B cell (primary cell): ENCODE measurements at places on chromosomes 6 and 20. TPM values are rescaled to one million over a fixed set of nuclear protein-coding genes. Genes with fewer than 3 reads are reported as not detected.

DNA sequence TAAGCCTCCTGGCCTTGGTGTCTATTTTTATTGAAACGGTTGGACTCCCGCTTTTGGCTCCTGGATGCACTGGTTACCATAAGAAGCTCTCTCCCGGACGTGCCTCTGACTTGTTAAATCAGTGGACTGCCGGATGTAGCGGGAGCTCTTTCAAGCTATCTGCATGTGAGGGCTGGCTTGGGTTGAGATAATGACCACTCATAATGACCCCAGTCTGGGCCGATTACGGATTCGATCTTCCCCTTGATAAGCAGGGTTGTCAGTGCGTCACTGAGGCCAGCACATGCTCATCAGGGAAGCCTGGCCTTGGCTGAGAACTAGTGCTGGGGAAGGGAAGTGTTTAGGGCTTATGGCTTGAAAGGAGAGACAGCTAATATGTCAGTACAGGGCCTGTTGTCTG, 528.1 kb downstream of the CDH26 start:
- DNase-seq: no peak

- DNase-seq: no peak
Measured at GRCh38 chr20:45358282-45359068, 4.5 kb upstream of the SYS1 start.

DNA sequence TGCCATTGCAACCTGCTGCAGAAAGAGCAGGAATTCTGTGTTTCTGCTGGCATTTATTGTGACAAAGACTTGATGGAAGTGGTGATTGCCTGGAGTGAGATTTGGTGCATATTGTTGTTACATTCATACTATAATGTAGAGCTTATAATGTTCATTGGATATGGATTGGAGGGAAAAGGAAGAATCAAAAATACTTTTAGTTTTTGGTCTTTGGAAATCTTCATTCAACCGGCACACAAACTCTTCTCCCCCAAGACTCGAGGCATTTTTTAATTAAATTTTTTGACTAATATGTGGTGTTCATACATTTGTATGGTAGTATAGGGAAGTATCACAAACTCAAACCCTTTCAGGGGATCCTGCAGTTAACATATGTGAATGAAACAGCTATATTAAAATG, 380.8 kb downstream of the DOK5 start:
- no peak for DNase-seq

DNA sequence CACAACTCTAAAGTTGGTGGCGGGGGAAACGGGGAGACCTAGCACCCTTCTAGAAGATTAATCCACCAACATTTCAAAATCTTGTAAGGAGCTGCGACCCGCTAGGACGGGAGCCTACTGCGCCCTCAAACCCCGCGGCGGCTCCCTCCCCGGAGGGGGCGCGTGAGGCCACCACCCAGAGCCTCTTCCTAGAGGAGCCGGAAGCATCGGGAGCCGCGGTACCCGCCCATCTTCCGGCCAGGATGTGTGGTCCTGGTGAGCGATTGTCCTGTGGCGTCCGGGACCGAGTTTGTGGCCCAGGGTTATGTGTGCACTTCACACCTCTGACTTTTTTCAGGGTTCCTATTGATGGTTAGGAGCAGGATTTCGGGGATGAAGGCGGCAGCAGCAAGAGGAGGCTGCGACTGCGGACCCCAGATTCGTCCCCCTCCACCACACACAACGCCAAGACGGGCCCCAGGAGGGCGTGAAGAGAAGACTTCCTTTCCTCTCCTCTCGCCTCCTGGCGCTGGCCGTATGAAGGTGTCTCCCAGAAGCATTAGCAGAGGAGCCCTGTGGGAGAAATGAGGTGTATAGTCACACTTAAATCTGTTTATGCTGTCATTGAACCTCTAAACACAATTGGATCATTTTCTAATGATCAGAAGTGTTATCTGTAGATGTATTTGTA, 10.7 kb downstream of the ZNF165 start:
- DNase-seq: no peak

DNA sequence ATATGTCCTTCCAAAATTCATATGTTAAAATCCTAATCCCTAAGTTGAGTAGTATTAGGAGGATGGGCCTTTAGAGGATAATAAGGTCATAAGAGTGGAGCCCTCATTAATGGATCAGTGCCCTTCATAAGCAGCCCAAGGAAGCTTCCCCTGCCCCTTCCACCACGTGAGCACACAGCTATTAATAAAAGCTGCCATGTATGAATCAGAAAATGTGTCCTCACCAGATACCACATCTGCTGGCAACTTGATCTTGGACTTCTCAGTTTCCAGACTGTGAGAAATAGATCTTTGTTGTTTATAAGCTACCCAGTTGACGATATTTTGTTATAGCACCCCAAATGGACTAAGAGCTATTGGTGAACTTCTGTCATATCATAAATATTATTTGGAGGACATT, 207.7 kb upstream of the HDDC2 start:
- DNase-seq: no peak

- DNase-seq: no peak
Measured at GRCh38 chr6:41937861-41938574, 3.6 kb downstream of the CCND3 start.

GRCh38 chr6:160293844-160294243, 35.2 kb upstream of the SLC22A2 start:
- DNase-seq: no peak

Gene BEND6
- polyA plus RNA-seq: not detected in 2 replicates

Gene PPIL4
- polyA plus RNA-seq: 3.1 and 9.2 TPM in 2 replicates

Gene FLRT3
- not detected in 2 replicates for polyA plus RNA-seq
